Stimulated activated CD4-positive, alpha-beta T cell treated with anti-CD3 and anti-CD28 coated beads, Interleukin-1b, Interleukin-23, amount 100 ng/mL, for 1 hour (primary cell): ENCODE measurements at places on chromosomes 5 and 9.

GRCh38 chr5:12245429-12245828 is 341.2 kb upstream of the CTNND2 start:
- DNase-seq, result no peak

- DNase-seq, result no peak
These were observed 205.6 kb upstream of the GDNF start for GRCh38 chr5:38045446-38045845.

- no peak for DNase-seq
These were observed 166.1 kb downstream of the CACNA1B start for GRCh38 chr9:138043411-138044345.

DNA sequence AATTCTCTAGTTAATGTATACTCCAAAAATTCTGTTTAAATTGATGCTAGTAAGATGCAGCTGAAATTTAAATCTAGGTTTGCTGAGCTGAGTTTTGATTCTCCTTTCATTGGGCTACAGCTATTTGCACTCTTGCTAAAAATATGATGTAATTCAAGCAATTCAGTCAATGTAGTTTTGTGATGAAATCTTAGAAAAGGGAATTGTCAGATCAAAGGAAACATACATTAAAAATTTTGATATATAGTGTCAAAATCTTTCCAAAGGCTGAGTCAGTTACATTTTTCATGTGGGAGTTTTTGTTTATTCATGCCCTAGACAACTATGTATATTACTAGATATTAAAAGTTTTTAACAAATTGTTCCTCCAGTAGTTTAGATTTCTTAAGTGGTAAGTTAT is 334.9 kb upstream of the DAB2 start:
- no peak for DNase-seq

DNA sequence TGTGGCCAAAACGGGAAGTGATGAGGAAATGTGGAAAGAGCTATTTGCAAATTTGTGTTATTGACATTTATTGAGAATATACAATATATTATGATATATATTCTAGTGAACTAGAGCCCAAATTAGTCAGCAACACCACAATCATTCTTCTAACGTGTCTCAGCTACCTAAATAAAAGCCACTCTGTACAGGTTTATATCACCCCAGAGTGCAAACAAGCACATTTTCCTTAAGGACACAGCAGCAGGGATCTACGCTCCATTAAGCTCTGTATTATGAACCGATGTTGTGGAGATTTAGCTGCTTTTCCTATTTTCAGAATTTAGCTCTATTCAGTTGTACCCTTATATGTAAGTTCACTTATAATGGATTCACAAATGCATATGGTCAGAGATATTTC is 77.9 kb downstream of the CDH18 start:
- no peak for DNase-seq

DNA sequence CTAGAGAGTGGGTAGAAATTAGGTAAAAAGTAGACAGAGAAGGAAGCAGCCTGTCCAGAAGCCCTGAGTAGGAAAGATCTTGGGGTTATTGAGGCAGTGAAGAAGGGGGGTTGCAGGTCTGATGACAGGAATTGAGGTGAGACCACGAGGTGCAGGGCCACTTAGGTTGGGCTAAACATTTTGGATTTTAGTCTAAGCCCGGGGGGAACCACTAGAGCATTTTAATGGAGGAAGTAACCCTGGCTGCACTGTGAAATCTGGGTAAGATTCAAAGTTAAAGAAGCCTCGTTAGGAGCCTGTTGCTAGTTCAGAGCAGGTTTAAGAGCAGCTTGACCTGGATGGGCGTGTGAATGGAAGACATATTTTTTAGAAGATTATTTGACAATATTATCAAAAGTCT is 38.3 kb downstream of the MAP3K1 start:
- DNase-seq, result no peak

DNA sequence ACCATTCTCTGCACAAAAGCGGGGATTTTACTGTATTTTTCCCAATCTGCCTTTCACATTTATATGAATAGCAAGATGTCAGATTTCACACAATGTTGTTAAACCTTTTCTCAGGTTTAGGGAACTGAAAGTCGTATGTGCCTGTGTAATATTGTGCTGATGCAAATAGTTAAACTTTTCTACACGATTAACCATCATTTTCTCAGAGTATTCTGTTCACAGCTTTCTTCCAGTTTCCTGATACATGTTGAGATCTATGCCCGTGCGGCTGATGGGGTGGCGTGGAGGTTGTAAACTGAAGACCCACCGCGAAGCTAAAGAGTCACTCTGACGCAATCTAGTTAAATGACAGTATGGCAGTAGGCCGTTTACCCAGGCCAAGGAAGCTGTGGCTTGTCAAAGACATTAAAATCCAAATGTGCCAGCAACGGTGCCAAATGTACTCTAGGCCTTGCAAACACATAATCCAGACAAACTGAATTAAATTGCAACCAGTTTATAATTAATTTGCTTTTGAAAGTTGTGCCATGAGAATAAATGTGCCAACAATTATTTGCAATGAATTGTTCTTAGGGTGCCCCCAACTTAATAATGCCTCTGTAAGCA is 145.7 kb downstream of the EBF1 start:
- DNase-seq, result no peak

GRCh38 chr5:135568246-135568645 is 10.5 kb downstream of the CXCL14 start:
- DNase-seq, result no peak

DNA sequence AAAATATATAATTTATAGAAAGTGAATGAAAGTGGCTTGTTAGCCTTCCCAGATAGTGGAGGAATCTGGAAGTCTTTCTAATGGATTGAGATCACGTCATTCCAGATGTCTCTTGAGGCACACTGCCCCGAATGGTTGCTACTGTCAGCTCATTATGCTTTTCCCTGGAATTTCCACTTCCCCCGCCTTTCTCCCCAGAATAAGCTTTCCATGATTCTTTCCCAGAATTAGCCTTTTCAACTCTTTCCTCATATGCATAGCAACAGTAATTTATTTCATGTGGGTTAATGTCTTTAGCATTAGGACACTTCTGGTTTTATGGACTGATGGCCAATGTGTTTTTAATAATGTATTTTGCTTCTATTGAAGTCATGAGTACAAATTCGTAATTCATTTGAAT is 81.5 kb downstream of the PALM2AKAP2 start:
- DNase-seq, result no peak

GRCh38 chr5:33346534-33346933 is 94.2 kb upstream of the TARS1 start:
- no peak for DNase-seq

DNA sequence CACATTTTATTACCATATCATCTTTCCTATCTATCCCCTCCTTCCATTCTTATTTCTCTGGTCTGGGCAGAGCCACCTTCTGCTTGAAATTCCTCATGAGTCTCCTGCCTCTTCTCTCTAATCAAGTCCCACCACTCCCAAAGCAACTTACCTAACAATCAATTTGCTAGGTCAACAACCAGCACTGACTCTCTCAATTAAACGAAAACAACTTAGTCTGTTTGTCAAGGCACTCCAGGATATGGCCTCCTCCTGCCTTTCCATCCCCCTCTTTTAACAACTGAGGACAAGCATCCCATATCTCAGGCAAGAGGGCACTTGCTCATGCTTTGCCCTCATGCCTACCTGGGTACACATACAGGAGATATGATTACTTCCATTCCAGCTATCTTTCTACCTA is 47.4 kb downstream of the HCN1 start:
- DNase-seq, result no peak

DNA sequence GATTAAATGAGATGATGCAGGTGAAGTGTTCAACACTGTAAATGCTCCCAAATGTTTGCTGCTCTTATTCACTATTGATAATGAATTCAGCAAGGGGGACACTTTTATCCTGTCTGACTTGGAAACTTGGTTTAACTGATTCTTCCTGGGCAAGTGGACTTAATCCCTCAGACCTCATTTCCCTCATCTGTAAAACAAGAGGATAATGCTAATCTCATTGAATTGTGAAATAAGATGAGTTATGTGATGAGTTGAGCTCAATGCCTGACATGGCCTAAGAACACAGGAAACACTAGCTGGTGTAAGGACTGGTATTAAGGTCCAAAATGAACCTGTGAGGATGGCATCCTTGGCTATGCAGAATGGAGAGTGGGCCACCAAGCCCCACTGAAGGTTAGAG is 23.3 kb downstream of the TNFSF15 start:
- no peak for DNase-seq

DNA sequence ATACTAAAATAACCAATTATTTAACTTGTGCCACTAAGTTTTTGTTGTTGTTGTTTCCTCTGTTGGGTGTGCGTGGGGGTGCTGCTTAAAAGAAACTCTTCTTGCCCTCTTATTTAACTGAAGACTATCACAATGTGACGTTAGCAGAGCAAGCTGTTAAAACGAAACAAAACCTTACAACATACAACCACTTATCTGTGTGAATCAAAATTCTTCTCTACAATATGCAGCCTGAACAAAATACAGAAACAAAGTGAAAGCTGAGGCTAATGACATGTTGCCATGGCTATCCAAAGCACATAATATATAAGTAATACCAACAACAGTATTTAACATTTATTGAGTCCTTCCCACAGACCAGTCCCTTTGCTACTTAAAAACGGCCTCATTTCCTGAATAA is 291.0 kb downstream of the FBXL17 start:
- DNase-seq, result no peak
